ENCODE measurements at places on chromosomes 11 and 22. TPM values are rescaled to one million over a fixed set of nuclear protein-coding genes. Genes with fewer than 3 reads are reported as not detected.

DNA sequence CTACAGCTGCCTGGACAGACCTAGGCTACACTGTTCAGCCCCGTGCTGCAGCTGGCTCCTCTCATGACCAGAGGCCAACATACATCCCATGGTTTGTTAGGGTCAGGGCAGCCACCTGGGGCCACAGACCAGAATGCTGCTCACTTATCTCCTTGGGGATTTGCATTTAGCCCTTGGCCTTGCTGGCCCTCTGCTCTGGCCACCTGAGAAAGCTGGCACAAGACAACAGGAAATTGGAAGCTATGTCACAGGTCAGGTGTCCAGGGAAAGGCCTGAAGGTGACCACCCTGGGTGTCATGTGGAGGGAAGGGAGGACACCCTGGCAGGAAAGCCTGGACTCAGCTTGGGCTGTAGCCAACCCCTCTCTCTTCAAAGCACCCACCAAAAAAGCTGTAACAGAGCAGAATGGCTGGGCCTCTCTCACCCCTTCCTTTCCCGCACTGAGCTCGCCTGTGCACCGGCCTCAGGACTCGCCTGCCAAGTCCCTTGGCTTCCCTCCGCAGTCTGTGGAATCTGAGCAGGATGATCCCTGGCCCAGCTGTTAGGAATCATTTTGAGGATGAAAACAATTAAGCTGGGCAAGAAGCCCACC, 86.3 kb downstream of the SNX19 start:
- DNase-seq, result no peak

DNA sequence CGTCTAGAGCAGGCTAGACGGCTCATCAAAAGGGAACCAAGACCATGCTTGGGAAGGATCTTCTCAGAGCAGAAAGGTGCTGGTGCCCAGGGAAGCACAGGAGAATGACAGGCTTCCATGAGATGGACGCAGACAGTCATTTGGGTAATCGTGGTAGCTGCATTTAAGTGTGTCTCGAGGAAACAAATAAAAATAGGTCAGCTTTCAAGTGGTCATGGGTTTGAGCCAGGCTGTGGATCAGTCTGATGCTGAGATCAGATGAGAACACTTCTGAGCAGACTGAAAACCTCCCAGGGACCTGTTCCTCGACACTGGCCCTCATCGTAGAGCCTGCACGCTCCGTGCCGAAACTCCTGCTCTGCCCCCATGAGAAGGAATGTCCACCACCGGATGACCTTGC, 4.7 kb downstream of the CARS1 start:
- DNase-seq, result no peak

DNA sequence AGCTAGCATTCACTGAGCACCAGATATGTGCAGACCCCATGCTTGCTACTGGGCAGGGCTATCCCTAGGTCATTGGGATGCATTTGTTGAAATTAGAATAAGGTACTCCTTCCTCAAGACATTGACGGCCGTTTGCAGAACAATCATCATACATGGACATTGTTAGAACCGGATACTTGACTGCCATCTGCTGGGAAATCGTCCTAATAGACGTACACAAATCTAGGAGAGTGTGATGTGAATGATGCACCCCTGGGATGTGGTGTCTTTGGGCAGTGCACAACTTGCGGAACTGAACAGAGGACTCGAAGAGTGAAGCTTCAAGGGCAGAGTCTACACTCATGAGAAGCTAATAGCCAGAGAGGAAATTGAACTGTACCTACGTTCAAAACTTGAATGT, 35.9 kb downstream of the MYO18B start:
- no peak for DNase-seq

Gene CSNK2A3
- total RNA-seq, result 2.8 TPM

Gene MED15
- total RNA-seq, result 36.5 TPM

Data from esophagus muscularis mucosa (tissue), 4 donors.